ENCODE measurements at places on chromosomes 12 and 14.
A peak's percentile ranks its signal among the peaks of the same experiment; 100 is the strongest.

GRCh38 chr14:31205681-31206535 lies 1.7 kb downstream of the HECTD1 start:
- DNase-seq, result no peak

- no peak for DNase-seq
Observed at GRCh38 chr14:68402525-68403101, 390.3 kb downstream of the ZFP36L1 start.

GRCh38 chr14:95098984-95099599 lies 58.2 kb downstream of the DICER1 start:
- DNase-seq, result peak; percentile 45

DNA sequence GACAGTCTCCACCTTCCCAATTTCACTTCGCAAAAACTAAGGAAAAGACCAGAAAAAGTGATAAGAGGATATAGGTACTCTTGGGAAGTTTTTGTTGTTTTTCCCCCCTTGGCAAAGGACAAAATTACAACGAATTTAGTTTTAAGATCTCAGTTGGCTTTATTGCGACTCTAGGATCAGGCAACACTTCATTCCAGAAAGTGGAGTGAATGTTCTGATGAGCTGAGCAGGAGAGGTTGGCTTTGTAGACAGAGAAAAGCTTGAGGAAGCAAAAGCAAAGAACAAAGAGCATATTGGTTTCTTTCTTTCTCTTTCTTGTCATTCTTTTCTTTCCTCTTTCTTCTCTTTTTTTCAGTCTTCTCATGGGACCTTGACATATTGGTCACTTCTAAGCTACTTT lies 640 bp upstream of the ZFYVE1 start:
- no peak for DNase-seq

- no peak for DNase-seq
Observed at GRCh38 chr12:23834076-23834475, 115.4 kb downstream of the SOX5 start.

GRCh38 chr12:126038434-126038833 lies 973.2 kb downstream of the AACS start:
- no peak for DNase-seq

- DNase-seq, result no peak
Observed at GRCh38 chr12:44158746-44159145, 322.9 kb downstream of the TMEM117 start.

GRCh38 chr14:68664225-68664681 lies 128.6 kb downstream of the ZFP36L1 start:
- DNase-seq, result no peak

GRCh38 chr12:5148880-5149279 lies 105.2 kb downstream of the KCNA5 start:
- DNase-seq, result no peak

- DNase-seq, result peak; percentile 50
Observed at GRCh38 chr12:75783093-75783877, 248.3 kb downstream of the PHLDA1 start.

DNA sequence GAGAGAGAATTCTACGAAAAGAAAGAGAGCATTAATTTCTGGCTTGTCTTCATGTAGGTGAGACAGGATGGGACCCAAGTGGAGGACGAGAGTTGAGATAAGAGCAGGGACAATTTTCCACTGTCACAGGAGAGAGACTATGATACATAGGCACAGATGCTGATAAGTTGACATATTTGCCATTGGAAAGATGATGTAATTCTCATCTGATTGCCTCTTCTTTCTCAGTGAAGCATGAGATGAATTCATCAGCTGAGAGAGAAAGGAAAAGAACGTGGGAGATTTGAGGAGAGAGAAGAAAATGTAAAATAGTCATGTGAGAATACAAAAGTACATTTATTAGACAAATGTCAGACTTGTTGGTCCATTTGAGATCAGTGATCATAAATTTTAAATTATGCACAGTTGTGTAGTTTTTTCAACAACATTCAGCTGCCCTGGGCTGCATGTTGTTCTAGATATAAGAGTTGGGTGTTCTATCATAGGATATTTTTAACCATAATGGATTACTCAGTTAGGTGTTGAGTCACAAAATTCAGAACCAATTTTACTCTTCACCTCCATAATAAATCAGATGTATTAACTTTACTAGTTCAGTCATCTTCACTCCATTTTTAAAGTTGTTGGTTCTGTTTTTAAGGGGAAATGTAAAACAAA lies 222.9 kb downstream of the DPY19L2 start:
- no peak for DNase-seq

DNA sequence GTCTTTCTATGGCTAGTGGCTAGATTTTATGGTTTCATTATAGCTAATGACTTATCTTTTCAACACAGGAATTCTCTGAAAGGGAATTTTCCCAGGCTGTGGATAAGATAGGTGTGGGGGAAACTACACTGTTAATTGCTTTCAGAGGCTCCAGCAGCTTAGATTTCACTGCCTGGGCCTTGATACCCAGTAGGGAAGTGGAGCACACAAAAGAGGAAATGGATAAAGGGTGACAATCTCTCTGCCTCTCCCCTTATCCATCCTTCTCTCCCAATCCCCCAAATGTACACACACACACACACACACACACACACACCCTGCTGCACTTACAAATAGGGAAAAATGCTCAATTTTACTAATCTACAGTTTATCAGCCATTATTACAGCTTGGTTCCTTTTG lies 19.1 kb downstream of the SIX4 start:
- no peak for DNase-seq

DNA sequence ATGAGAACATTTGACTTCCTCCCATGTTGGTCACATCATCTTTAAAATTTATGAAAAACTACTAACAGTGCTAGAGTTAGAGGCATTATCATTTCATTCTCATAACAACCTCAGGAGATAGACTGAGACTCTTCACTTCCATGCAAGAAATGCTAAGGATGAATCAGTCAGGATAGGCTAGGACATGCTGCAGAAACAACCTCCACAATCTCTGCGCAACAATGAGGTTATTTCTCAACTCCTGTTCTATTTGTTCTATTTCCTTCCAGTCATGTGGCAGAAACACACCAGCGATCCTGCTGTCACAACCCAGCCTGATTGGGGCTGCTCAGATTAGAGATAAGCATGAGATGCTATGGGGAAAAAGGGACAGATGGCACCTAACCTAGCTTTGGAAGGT lies 49.0 kb upstream of the TMEM263 start:
- no peak for DNase-seq

GRCh38 chr12:112130441-112130998 lies 5.2 kb downstream of the TRAFD1 start:
- no peak for DNase-seq

GRCh38 chr14:102784892-102785594 lies 7.8 kb downstream of the TRAF3 start:
- DNase-seq, result no peak

DNA sequence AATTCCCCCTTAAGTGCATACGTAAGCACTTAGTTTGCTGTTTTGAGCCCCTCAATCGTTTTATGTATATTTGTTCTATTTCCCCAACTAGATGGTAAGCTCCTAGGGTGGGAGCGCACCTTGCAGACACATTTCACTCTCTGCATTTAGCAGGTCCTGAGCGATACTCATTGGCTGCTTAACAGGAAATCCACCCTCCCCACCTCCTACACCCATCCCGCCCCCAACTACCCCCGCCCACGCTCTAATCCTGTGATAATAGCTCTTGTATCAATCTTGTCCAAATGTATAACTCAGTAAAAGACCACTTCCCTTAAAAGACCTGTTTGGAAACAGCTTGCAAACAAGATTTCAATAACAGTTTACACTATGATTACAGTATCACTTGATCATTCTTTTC lies 8.1 kb downstream of the LPAR5 start:
- no peak for DNase-seq

DNA sequence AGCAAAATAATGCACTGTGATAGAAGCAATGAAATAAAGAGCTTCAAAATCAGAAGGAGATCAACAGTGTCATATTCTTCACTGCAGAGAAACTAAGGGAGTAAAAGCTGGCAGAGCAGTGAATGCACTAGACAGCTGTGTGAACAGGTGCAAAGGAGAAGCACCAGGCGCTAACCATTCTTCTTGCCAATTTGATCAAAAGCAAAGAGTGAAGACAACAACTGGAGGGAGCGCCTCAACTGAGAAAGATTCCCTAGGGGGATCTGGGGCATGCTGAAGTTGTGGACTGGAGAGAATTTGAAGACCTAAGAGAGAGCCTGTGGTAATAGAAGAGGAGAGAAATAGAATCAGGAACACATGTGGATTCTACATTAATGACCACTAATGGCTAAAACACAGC lies 50.4 kb upstream of the OVCH1 start:
- DNase-seq, result no peak

- peak; percentile 44 for DNase-seq
Observed at GRCh38 chr12:11748903-11749302, 99.4 kb downstream of the ETV6 start.

- DNase-seq, result no peak
Observed at GRCh38 chr12:92065018-92065499, 80.6 kb downstream of the BTG1 start.

- DNase-seq, result no peak
Observed at GRCh38 chr12:30420561-30420960, 275.1 kb downstream of the IPO8 start.

- DNase-seq, result no peak
Observed at GRCh38 chr12:131014343-131014742, 60.6 kb downstream of the ADGRD1 start.

DNA sequence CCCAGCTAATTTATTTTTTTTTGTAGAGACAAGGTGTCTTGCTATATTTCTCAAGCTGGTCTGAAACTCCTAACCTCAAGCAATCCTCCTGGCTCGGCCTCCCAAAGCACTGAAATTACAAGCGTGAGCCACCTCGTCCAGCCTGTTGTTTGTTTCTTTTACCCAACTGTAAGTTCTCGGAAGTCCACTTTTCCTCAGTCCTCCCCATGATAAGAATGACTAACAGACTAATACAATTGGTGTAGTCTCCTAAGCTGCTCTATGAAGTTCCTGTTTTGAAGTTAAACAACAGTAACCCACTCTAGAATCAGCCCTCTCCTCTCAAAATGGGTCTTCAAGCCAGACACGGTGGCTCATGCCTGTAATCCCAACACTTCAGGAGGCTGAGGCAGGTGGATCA lies 36.5 kb downstream of the HIGD1C start:
- DNase-seq, result no peak

GRCh38 chr14:94079891-94080620 lies 946 bp downstream of the DDX24 start:
- peak; percentile 36 for DNase-seq

- DNase-seq, result no peak
Observed at GRCh38 chr12:57063991-57064685, 14.2 kb upstream of the MYO1A start.

GRCh38 chr12:58540480-58541299 lies 379.6 kb downstream of the LRIG3 start:
- peak; percentile 20 for DNase-seq

DNA sequence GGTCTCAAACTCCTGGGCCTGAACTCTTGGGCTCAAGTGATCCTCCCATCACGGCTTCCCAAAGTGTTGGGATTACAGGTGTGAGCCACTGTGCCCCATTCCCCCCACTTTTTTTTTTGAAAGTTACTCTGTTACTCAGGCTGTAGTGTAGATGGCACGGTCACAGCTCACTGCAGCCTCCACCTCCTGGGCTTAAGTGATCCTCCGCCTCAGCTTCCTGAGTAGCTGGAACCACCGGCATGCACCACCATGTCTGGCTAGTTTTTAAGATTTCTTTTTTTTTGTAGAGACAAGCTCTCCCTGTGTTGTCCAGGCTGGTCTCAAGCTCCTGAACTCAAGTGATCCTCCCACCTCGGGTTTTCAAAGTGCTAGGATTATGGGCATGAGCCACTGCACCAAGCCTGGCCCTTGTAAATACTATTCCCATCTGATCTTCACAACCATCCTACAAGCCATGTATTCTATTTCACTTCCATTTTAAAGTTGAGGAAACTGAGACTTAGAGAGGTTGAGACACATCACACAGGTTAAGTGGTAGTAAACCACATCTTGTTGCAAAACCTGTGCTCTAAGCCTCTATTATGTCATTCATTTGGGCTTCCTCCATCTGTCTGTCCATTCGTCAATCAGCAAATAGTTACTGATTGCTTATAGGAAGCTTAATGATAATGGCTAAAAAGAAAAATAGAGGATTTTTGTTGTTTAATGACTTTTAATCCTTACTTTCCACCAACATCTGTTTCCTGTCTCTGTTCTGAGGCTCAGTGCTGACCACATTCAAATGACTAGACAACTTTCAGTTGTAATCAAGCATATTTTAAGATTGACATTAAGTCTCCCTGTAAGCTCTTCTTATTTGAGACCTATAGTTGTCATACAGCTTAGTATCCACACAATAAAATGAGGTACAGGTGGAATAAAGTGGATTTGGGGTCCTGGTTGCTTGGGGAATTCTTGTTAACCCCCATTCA lies 9.2 kb downstream of the ASCL4 start:
- DNase-seq, result no peak

GRCh38 chr12:80814453-80814852 lies 97.7 kb downstream of the MYF5 start:
- DNase-seq, result no peak

GRCh38 chr12:42235426-42235825 lies 2.6 kb downstream of the YAF2 start:
- DNase-seq, result no peak

DNA sequence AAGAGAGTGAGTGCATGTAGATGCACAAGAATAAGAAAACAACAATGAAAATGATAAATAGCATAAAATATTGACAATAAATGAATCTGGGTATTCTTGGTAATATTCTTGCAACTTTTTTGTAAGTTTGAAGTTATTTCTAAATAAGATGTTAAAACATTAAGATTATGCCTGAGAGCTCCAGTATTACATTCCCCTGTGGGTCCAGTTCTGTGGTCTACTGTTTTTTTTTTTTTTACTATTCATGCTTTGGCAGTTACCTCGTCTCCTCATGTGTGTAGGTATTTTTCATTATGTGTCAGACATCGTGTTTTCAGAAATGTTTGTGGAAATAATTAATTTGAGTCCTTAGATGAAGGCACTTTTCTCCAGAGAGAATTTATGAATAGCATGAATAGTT lies 386.2 kb downstream of the AACS start:
- no peak for DNase-seq

- DNase-seq, result no peak
Observed at GRCh38 chr14:92638904-92639303, 109.5 kb downstream of the LGMN start.

DNA sequence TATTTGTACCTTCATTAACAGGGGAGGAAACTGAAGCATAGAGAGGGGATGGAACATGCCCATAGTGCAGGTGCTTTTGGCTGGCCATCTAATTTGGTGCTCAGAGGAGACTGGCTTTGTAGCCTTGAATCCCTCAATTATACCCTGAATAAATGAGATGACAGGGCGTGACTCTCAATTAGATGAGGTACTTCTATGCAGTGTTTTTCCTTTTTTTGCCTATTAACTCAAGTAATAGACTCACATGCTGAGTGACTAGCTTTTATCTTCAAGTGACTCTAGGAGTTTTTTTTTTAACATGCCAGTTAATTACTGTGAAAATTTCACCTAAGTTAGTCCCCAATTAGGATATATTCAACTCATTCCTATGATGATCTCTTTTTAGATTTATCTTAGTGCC lies 243.7 kb downstream of the DACT1 start:
- DNase-seq, result no peak

- DNase-seq, result no peak
Observed at GRCh38 chr14:91493169-91493568, 16.9 kb downstream of the PPP4R3A start.

- no peak for DNase-seq
Observed at GRCh38 chr12:8036346-8036745, 3.8 kb downstream of the FOXJ2 start.

Data from NCI-H2107 (cell line).